ENCODE measurements at places on chromosomes 16 and 17.

GRCh38 chr16:72848028-72848400 is 199.9 kb downstream of the ZFHX3 start:
- no peaks in the 10 kb centered on the region for H3K27me3 ChIP-seq
- no peak for DNase-seq
- peak overlapping the region; percentile 21 for H3K27ac ChIP-seq

- H3K4me3 ChIP-seq = no peak overlapping the region
- no peaks in the 10 kb centered on the region for H3K36me3 ChIP-seq
- no peak for DNase-seq
Measured at GRCh38 chr16:88310796-88311605, 71.8 kb upstream of the ZNF469 start.

DNA sequence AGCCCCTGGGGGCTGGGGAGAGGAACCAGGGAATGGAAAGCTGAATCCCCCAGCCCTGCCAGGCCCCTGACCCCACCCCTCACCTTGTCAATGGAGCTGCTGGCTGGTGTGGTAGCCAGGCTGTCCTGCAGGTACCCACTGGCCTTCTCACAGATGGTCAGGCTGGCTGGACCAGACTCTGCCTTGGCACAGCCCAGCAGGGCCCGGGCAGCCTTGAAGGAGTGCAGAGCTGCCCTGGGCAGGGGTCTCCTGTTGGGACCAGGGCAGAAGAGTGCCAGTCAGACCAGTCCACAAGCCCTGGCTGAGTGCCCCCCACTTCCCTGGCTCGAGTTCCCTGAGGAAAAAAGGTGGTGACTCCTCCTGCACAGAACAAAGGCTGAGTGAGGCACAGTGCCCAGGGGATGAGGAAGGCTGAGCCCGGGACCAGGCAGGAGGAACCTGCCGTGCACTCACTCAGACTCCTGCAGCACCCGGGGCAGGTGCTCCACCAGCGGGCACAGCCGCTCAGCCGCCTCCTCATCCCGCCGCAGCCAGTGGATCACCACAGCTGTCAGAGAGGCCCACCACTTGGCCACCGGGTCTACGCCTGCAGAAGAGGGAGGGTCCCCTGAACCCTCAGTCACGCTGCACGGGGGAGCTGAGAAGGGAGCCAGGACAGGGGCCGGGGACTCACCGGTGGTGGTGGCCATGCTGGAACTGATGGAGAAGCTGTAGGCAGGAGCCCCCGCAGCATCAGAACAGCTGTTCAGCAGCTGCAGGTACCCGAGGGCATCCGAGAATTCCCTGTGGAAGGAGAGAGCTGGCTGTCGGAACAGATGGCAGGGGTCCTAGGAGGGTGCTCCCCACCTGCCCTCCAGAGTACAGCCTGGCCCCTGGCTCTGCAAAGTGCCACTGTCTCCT is 22.4 kb downstream of the SREBF1 start:
- no peaks in the 10 kb centered on the region for H3K27me3 ChIP-seq
- no peak for DNase-seq
- H3K4me3 ChIP-seq = no peak overlapping the region
- H3K27ac ChIP-seq = no peak overlapping the region
- H3K4me1 ChIP-seq = peaks cover 23% of the 10 kb centered on the region

- no peaks in the 10 kb centered on the region for H3K36me3 ChIP-seq
- peak overlapping the region; percentile 98 for H3K27ac ChIP-seq
- no peaks in the 10 kb centered on the region for H3K27me3 ChIP-seq
- peaks cover 37% of the 10 kb centered on the region for H3K4me1 ChIP-seq
- peak; percentile 68 for DNase-seq
Measured at GRCh38 chr17:81400996-81401722, 5.9 kb downstream of the BAHCC1 start.

DNA sequence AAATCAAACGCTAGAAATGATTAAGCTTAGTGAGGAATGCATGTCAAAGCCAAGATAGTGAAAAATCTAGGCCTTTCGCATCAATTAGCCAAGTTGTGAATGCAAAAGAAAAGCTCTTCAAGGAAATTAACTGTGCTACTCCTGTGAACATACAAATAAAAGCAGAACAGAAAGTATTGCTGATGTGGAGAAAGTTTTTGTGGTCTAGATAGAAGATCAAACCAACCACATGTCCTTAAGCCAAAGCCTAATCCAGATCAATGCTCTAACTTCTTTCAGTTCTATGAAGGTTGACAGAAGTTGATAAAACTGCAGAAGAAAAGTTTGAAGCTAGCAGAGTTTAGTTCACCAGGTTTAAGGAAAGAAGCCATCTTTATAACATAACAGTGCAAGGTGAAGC is 1044.6 kb downstream of the CDH11 start:
- DNase-seq = no peak
- no peak overlapping the region for H3K4me3 ChIP-seq
- peaks cover 9% of the 10 kb centered on the region for H3K4me1 ChIP-seq

GRCh38 chr17:75739174-75739573 is 17.9 kb downstream of the ITGB4 start:
- H3K27me3 ChIP-seq = no peaks in the 10 kb centered on the region
- no peaks in the 10 kb centered on the region for H3K4me1 ChIP-seq
- H3K27ac ChIP-seq = no peak overlapping the region
- no peaks in the 10 kb centered on the region for H3K36me3 ChIP-seq
- no peak overlapping the region for H3K4me3 ChIP-seq
- DNase-seq = no peak

DNA sequence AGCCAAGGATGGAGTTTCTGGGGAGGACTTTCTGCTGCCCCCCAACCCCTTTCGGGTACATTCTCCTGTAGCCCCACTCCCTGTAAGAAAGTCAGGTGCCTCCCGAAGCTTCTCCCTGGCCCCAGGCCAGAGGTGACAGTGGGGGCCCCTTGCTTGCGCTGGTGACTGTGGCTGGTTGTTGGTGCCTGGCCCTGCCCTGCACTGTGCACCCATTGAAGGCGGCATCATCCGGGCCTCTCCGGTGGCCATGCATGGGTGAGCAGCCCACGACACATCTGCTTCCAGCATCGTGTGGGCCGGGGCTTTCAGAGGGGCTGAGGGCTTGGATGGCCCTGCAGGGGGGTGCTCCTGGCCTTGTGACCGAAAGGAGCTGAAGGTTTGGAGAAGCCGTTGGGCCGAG is 297.0 kb downstream of the SEC14L1 start:
- H3K27me3 ChIP-seq = no peaks in the 10 kb centered on the region
- DNase-seq = no peak
- H3K36me3 ChIP-seq = no peaks in the 10 kb centered on the region
- no peak overlapping the region for H3K4me3 ChIP-seq
- H3K4me1 ChIP-seq = peaks cover 71% of the 10 kb centered on the region
- no peak overlapping the region for H3K27ac ChIP-seq

- H3K4me3 ChIP-seq = no peak overlapping the region
- no peaks in the 10 kb centered on the region for H3K27me3 ChIP-seq
- DNase-seq = peak; percentile 29
- H3K36me3 ChIP-seq = peaks cover under 1% of the 10 kb centered on the region
- H3K27ac ChIP-seq = no peak overlapping the region
- no peaks in the 10 kb centered on the region for H3K4me1 ChIP-seq
Measured at GRCh38 chr17:31320791-31321190, 631 bp downstream of the EVI2A start.

DNA sequence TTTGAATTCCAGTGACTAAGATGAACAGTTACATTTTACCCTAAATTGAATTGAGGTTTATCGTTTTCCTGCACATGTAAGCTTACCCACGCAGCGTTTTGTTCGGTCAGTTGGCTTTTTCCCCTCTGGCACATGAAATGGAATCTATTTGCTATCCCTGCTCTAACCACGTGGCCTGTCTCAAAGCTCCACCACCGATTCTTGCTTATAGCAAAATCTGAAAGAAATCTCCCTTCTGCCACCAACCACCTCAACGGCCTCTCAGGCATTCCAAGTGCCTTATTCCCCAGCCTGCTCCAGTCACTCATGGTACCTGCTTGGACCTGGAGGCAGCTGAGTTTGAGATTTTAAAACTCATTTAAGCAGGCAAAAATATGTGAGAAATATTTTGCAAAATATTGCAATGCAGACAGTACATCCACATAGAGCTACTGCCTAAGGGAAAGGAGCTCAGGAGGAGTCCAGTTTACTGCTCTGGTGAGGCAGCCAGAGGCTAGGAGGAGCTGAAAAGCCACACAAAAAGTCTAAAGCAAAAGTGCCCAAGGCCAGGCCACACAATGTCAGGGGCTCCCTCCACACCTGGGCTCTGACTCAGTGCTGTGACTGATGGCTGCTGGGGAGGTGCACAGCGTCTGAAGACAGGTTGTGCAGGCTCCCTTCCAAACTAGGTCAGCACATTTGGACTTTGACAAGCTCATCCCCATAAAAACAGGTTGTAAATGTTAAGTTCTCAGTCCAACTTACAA is 26.4 kb downstream of the ARHGAP17 start:
- H3K4me1 ChIP-seq = peaks cover 14% of the 10 kb centered on the region
- H3K27me3 ChIP-seq = no peaks in the 10 kb centered on the region
- peak; percentile 64 for DNase-seq
- H3K27ac ChIP-seq = peak overlapping the region; percentile 77
- no peaks in the 10 kb centered on the region for H3K36me3 ChIP-seq

DNA sequence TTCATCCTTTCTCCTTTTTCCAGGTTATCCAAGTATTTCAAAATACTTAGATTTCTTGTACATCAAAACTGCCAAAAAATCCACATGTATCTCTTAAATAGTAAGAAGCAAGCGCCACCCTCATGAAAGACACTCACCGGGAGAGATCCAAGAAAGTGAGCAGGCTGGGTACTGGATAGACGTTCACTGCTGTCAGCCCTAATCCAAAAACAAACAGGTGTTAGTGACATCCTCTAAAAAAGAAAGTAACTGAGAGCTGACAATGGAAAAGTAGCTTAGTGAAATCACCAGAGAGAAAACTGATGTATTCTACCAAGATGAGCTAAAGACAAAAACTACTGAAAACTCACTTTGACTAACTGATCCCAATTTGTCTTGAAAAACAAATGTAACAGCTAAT is 46.1 kb downstream of the MARVELD3 start:
- H3K4me1 ChIP-seq = no peaks in the 10 kb centered on the region
- no peak overlapping the region for H3K27ac ChIP-seq
- H3K27me3 ChIP-seq = no peaks in the 10 kb centered on the region
- H3K4me3 ChIP-seq = no peak overlapping the region

GRCh38 chr16:10940501-10941079 is 1.7 kb downstream of the DEXI start:
- DNase-seq = no peak
- H3K4me1 ChIP-seq = peaks cover 47% of the 10 kb centered on the region
- peaks cover 2% of the 10 kb centered on the region for H3K36me3 ChIP-seq
- H3K4me3 ChIP-seq = peak overlapping the region; percentile 50

GRCh38 chr16:24635900-24636610 is 93.4 kb upstream of the TNRC6A start:
- H3K36me3 ChIP-seq = no peaks in the 10 kb centered on the region
- no peaks in the 10 kb centered on the region for H3K27me3 ChIP-seq
- H3K4me1 ChIP-seq = no peaks in the 10 kb centered on the region
- peak; percentile 94 for DNase-seq
- H3K4me3 ChIP-seq = no peak overlapping the region

GRCh38 chr17:67276075-67276474 is 31.1 kb upstream of the HELZ start:
- H3K36me3 ChIP-seq = no peaks in the 10 kb centered on the region
- H3K4me1 ChIP-seq = no peaks in the 10 kb centered on the region
- no peak overlapping the region for H3K27ac ChIP-seq
- H3K27me3 ChIP-seq = no peaks in the 10 kb centered on the region
- H3K4me3 ChIP-seq = no peak overlapping the region

DNA sequence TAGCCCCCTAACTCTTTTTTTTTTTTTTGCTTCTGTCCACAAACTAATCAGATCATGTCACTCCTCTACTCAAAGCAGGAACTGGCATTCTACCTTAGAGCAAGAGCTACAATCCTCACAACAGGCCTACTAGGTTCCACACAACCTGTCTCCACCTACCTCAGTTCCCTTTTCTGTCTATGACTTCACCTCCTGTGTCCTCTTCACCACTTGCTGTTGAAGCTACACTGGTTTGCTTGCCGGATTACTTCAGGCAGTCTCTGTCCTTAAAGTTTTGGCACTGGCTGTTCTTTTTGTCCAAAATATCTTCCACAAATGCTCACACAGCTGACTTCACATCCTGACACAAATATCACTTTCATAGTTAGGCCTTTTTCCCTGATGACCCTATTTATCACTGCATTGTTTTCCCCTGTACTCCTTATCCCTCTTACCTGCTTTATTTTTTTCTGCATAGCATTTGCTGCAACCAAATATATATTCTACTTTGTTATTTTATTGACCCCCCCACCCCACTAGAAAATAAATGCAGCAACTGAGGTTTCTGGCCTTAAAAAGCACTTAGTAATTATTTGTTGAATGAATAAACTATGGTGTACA is 72.0 kb downstream of the KANSL1 start:
- no peak overlapping the region for H3K4me3 ChIP-seq
- no peak overlapping the region for H3K27ac ChIP-seq
- DNase-seq = no peak
- H3K27me3 ChIP-seq = no peaks in the 10 kb centered on the region
- peaks cover 4% of the 10 kb centered on the region for H3K4me1 ChIP-seq
- no peaks in the 10 kb centered on the region for H3K36me3 ChIP-seq

GRCh38 chr16:2437032-2437790 is 8.0 kb downstream of the CCNF start:
- H3K36me3 ChIP-seq = peaks cover 24% of the 10 kb centered on the region
- H3K4me1 ChIP-seq = no peaks in the 10 kb centered on the region
- no peak overlapping the region for H3K27ac ChIP-seq
- no peak for DNase-seq

DNA sequence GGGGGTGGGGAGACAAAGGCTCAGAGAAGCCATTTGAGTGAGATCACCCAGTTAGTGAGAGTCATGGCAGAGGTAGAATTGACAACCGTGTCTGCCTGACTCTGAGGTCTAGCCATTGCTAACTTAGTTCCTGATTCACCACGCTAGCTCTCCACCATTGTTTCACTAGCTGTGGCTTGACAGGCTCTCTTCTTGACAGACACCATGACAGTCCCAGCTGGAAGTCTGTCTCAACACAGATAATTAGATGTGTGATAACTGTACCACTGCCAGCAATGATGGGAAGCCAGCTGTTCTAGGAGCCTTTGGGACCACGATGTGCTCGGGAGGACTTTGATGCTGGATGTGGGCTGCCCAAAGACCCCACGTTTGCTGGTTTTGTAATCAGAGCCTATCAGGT is 170.5 kb upstream of the CACNG3 start:
- H3K27me3 ChIP-seq = no peaks in the 10 kb centered on the region
- no peaks in the 10 kb centered on the region for H3K4me1 ChIP-seq
- H3K27ac ChIP-seq = no peak overlapping the region
- DNase-seq = peak; percentile 93
- no peaks in the 10 kb centered on the region for H3K36me3 ChIP-seq
